Mucosa of gallbladder (tissue), 1 donor: ENCODE measurements at places on chromosomes 6 and 20. TPM values are rescaled to one million over a fixed set of nuclear protein-coding genes. Genes with fewer than 3 reads are reported as not detected.

The BTNL2 gene
- total RNA-seq = not detected

- DNase-seq = no peak
These were observed 128.7 kb downstream of the NFATC2 start for GRCh38 chr20:51413857-51414256.

DNA sequence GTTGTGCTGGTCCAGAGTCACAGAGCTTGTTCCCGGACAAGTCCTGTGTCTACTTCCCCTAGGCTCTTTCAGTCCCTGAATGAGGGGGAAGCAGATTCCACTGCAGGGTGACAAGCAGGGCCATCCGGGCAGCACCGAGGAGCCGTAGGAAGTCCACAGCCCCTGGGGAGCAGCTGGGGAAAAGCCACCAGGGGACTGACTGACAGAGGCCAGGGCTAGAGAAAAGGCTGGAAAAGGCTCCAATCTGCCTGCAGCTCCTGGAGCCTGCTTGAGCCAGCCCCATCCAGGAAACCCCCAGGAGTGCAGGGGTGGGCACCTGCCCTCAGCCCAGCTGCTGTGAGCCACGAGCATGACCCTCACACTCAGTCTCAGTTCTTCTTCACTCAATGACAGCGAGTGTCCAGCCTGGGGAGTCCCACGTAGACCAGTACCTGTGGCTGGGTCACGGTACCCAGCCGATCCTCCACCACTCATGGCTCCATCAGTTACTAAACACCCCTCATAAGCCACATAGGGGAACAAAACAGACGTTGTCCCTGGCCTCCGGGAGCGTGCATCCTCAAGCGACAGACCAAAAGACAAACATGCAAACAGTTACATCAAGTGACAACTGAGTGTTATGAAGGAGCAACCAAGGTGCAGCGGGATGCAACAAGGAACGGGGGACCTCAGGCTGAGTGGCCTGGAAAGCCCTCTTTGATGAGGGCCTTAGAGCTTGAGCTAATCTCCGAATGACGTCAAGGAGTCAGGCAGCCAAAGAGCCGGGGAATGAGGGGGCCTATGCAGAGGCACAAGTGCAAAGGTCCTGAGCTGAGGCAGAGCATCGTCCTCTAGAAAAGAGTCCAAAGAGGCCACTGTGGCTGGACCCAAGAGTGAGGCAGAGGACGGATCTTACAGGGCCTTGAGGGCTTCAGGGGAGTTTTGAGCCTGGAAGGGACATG is 24.8 kb upstream of the VSTM2L start:
- DNase-seq = no peak

The AKAP7 gene
- 56.3 TPM for total RNA-seq

- no peak for DNase-seq
These were observed 5.5 kb downstream of the ERGIC3 start for GRCh38 chr20:35547329-35547728.

DNA sequence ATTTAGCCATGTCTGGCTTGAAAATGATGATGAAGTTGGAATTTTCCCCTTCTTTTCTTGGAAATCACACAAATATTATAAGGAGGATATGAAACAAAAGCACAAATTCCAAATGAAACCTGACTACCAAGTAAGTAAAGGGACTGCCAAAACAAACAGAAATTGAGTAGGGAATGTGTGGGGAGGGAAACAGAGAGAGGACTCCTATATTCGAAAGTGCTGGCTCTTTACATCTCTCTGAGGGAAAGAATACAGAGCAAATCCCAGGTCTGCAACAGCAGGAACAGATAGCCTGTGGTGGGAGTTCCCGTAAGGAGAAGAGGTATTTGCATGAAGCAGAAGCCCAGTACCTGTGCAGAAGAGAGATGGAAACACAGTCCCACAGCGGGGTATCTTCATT is 583.7 kb downstream of the EPM2A start:
- no peak for DNase-seq

The TMEM217 gene
- 0.55 TPM for total RNA-seq

DNA sequence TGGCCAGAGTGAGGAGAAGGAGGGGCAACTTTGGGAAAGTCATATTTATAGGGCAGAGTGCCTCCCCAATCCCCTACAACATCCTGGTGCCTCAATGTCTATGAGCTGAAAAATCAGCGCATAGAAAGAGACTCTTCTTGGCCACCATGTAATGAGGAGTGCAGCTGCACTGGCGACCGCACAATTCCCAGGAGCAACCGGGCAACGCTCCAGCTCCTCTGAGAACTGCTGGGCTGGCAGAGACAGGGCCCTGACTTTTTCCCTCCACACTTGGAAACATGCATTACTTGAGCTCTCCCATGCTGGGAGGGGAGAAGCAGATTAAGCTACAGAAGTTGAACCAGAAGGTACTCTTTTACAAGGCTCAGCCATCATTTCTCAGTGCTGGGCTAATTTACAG is 31.4 kb upstream of the MARCKS start:
- peak; percentile 72 for DNase-seq
